ENCODE measurements at places on chromosomes 12 and 14.

- DNase-seq, result no peak
These were observed 1.7 kb downstream of the C1QL4 start for GRCh38 chr12:49335118-49335954.

DNA sequence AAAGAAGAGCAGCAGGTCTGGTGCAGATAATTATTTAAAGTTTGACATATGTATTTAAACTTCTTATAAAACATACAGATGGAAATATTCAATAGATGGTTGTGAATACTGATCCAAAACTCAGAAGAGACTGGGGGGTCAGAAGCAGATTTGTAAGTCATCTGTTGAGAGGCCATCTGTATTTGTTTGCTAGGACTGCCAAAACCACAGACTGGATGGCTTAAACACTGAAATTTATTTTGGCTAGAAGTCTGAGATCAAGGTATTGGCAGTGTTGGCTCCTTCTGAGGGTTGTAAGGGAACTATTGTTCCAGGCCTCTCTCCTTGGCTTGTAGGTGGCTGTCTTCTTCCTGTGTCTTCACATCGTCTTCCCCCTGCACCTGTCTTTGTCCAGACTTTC, 153.9 kb downstream of the LRRK2 start:
- DNase-seq, result no peak

DNA sequence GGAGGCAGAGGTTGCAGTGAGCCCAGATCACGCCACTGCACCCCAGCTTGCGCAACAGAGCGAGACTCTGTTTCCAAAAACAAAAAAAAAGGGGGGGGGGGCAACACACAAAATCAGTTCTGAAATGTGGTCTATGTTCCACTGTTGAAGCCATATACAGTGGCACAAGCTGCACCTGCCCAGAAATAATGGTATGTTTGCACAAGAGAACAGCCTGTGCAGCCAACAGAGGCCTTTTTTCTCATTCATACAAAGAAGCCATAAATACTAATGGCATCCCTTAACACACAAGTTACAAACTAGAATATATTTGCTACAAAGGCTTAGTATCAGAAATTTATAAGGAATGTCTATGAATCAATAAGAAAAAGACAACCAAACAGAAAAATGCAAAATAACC, 37.1 kb downstream of the ITPR2 start:
- no peak for DNase-seq

DNA sequence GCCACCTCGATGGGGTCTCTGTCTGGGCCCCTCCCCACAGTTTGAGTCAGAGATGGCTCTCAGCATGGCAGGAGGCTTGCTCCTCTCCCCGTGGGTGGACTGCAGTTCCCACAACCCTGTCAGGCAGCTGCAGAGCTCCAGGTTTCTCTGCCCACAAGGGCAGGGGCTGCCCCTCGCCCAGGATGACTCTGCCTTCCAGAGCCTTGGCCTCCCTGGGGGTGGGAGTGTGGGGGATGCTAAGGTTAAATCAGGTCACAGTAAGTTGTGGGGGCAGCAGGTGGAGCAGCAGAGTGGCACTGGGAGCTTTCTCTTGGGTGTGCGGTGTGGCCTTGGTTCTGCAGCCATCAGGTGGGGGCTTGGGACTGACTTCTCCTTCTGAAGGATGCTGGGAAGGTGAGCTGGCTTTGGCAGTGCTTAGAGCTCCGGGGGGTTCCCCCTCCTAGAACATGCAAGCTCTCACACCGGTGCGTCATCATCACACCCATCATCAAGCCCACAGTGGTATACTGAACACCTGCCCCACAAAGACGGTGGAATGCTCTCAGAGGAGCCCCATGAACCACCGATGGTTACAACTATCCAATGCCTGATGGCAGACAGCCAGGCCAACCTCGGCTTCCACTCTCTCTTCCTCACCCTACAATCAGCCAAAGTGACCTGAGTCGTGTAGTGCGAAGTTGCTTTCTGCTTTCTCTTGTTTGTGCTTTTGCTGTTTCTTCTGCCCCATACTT, 39.7 kb downstream of the ERH start:
- no peak for DNase-seq

- no peak for DNase-seq
These were observed 115.4 kb downstream of the SOX5 start for GRCh38 chr12:23834076-23834475.

GRCh38 chr12:56286044-56286830, 13.9 kb downstream of the CS start:
- no peak for DNase-seq

DNA sequence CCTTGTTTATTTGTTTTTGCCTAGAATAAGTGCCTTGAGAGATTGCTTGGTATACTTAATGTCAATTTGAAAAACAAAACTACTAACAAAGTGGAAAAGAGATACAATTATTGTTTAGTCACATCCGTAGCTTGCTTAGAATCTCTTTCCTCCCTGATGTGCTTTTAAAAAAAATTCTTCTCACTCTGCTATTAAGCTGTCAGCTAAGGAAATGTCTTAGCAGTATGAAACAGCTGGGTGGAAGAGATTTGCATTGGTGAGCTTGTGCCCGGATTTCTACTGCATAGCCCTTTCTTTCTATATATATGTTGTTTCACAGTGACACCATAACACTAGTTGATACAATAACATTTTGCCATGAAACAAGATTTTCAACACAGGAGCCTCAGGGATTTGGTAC, 229.4 kb upstream of the RGS6 start:
- DNase-seq, result no peak
